GDM1 (cell line): ENCODE measurements at places on chromosomes 16 and 17.
A peak's percentile ranks its signal among the peaks of the same experiment; 100 is the strongest.

DNA sequence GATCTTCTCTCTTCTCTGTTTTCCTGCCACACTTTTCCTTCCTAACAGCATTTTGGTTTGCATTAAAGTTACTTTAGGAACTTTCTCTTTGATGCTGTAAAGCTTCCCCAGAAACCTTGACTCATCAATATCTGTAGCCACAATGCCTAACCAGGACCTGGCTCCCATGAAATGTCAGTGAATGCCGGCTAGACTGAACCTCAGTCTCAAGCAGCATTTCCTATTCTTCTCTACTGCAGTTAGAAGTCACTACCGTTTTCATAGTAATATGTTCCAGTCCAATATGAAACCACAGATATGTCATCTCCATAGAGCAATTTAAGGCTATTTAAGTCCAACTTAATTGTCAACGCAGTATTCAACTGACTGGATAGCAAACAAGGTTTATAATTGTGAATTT is 28.9 kb downstream of the ITFG1 start:
- DNase-seq = no peak

DNA sequence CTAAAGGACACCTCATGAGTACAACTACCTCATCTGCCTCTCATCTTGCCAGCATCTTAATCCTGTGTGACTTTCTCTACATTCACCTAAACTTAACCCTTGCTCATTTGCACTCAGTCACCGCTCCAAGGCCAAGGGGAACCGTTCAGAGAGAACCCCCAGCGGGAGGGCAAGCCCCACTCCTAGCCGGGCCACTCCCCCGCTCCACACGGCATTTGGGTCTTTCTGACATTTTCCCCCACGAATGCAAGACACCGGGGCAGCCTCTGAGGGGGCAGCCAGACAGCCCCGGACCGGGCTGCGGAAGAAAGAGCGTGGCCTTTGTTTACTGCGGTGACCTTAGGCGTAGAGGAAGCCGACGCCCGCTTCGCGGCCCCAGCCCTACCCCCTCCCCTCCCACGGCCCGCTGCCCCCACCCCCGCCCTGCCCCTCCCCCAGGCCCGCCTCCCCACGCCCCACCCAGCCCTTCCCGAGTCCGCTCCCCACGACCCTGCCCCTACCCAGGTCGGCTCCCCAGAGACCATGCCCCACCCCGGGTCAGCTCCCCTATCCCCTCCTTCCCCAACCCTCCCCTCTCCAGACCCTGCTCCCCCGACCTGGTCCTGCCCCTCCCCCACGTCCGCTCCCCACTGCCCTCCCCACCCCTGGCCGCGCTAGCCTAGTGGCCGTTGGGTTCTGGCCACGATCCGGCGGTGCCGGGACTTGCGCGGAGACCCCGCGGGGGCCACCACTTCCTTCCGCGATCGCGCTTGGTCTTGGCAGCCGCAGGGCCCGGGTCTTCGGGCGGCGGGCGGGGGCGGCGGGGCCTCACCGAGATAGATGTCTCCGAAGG is 789 bp downstream of the CSNK1D start:
- no peak for DNase-seq

- DNase-seq = no peak
Measured at GRCh38 chr17:9254841-9255240, 233.5 kb downstream of the NTN1 start.

GRCh38 chr17:57372156-57372555 is 115.8 kb downstream of the MSI2 start:
- DNase-seq = no peak

- no peak for DNase-seq
Measured at GRCh38 chr16:20676837-20677236, 20.6 kb downstream of the ACSM1 start.

- no peak for DNase-seq
Measured at GRCh38 chr17:7383742-7384488, 3.0 kb downstream of the TNK1 start.

DNA sequence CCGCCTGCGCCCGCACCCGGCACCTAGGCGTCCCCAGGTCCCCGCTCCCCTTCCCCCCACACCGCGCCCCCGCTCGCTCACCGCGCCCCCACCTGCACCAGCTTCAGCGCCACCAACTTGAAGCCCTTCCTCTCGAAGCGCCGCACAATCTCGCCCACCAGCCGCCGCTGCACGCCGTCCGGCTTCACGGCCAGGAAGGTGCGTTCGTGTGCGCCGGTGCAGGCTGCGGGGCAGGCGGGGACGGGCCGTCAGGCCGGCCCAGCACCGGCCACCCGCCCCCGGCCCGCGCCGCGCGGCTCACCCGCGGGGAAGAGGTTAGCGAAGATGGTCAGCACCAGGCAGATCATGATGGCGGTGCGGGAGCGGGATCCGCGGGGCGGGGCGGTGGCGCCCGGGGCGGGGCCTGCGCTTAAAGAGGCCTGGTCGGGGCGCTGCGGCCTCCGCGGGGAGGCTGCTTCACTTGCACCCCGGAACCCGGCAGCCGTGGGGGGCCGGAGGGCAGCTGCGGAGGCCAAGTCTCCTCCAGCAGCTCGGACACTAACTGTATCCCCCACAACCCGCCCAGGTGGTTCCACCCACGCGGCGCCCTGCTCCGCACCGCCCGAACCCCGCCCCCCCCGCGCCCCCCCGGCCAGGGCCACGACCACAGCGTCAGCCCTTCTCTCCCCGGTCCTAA is at the start of gene NME3:
TSS of gene NME3 (minus strand) at position 356 of the 676 bp plus-strand sequence. CDS start at position 347, 9 bp downstream.
- no peak for DNase-seq

DNA sequence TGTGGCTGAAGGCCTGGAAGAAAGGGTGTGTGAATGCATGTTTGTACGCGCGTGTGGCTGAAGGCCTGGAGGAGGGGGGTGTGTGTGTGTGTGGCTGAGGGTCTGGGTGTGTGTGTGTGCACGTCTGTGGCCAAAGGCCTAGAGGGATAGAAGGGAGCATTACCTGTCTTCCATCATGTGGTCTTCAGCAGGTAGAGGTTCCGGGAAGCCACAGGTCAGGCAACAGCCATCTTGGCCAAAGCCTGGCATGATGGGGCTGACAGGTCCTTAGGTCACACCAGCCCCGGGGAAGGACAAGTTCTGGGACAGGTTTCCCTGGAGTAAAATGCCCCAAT is 5.2 kb downstream of the LITAFD start:
- DNase-seq = no peak

GRCh38 chr16:74431516-74431915 is 10.2 kb upstream of the CLEC18B start:
- no peak for DNase-seq

DNA sequence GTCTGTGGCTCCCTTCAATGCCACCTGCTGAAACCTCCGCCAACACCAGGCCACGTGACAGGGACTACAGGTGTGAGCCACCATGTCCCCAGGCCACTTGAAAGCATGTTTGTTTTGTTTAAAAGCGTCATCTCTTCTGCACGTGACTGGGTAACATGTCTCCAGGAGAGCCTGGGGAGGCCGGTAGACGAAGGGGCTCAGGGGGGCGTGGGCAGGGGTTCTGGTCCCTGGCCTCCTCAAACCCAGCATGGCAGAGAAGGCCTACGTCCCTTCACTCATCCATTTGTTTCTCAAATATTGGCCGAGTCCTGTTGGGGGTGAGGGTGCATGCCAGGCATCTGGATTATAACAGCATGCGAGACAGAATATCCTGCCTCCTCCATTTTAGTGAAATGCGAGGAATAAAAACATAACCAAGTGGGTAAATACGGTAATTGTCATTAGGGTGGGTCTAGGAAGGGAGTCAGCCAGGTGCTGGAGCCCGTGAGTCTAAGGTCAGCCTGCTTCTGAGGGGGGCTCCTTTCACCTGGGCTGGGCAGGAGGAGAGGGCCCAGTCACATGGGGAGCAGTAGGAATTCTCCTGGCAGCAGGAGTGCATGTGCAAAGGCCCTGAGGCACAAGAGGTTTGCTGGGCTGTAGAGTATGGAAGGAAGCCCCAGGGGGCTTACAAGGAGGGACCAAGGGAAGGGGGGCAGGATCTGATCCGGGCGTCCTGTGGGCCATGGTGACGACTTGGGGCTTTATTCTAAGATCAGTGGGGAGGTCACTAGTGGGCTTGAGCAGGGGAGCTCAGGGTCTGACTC is 26.8 kb upstream of the CIBAR2 start:
- DNase-seq = no peak

DNA sequence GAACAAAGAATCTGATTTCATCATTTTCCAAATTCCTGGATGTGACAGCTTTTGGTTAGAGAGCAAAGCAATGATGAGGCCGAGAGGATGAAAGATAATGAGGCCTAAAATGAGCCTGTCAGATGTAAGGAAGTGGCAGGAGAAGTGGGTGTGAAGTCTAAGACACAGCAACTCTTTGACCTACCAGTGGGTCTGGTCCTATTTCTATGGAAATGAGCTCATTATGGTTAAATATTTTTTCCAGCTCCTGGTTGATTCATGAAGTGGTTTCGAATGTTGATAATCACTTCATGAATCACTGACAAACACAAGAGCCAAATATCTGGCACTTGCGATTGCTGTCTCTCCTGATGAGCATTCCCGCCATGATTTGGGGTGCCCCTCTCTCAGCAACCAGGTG is 273.3 kb upstream of the CDH5 start:
- DNase-seq = no peak

DNA sequence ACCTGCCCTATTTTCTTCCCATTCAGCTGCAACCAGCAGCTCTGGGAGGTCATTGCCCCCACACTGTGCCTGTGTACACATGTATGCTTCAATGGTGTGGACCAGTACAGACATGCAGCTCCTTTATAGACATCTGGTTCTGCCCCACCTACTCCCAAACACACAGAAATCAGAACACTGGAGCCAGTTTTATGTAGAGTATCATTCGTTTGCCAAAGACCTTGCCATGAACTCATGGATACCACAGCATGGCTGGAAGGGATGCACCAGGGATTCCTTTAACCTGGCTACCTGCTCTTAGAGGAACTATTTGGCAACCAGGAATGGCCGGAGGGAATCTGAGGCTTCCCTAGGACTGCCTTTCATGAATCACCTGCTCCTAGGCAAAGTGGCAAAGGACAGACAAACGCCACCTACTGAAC is 60.4 kb downstream of the ZFHX3 start:
- DNase-seq = no peak

GRCh38 chr17:49217651-49218413 is 7.3 kb downstream of the ABI3 start:
- peak; percentile 87 for DNase-seq
